ENCODE measurements at places on chromosomes 6 and 20.

DNA sequence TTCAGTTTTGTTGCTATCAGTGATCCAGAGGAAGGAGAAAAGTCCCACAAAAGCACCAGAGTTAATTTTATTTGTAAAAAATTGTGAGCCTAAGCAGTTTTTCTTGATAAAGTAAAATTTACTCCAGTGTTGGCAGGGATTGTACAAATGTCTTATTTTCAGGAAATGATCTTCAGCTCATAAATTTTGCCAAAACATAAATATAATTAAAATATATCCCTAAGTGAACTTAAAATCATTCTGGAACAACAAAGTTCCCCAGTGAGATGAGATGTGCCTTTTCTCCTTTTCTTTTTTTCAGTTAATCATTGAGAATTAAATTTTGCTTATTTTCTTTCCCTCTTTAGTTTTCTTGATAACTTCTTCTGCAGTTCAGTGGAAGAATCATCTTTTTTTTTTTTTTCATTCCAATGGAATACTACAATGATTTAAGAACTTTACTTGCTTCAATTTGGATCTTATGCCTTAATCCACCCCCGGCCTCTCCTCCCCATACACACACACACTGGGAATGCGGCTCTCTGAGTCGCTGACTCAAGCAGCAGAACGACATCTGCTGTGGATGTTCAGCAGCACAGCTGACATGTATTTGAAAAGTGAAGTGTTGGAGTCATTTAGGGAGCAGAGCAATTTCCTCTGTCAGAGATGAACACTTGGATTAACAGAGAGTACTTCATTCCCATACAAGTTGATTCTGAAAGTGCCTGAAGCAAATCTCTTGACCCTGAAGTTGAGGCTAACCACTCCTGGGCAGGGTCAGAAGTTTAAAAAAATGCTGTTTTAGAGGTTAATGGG is 27.7 kb upstream of the LAMA4 start:
- peak; percentile 95 for DNase-seq

DNA sequence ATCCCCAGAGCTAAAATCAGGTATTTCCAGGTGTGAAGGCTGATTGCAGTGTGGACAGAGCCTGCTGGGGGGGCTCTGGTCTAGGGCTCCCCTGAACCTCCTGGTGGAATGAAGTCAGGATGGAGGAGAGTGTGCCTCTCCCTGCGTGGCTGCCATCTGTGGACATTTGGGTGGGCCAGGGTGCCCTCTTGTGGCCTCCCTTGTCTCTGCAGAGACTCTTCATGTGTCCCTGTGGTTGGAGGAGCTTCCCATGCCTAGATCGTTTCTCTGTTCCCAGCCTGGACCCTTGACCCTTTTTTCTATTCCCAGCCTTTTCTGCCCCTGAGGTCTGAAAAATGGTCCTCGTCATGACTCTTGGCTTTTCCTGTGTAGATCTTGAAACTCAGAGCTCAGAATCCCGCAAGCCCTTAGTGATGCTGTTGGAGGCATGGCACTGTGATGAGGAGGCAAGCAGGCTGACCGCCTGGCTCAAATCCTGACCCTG is 9.9 kb upstream of the PSMF1 start:
- peak; percentile 26 for DNase-seq

GRCh38 chr20:33554914-33555420 is 65.1 kb downstream of the CBFA2T2 start:
- peak; percentile 90 for DNase-seq

GRCh38 chr6:38505826-38506225 is 133.9 kb downstream of the BTBD9 start:
- no peak for DNase-seq

DNA sequence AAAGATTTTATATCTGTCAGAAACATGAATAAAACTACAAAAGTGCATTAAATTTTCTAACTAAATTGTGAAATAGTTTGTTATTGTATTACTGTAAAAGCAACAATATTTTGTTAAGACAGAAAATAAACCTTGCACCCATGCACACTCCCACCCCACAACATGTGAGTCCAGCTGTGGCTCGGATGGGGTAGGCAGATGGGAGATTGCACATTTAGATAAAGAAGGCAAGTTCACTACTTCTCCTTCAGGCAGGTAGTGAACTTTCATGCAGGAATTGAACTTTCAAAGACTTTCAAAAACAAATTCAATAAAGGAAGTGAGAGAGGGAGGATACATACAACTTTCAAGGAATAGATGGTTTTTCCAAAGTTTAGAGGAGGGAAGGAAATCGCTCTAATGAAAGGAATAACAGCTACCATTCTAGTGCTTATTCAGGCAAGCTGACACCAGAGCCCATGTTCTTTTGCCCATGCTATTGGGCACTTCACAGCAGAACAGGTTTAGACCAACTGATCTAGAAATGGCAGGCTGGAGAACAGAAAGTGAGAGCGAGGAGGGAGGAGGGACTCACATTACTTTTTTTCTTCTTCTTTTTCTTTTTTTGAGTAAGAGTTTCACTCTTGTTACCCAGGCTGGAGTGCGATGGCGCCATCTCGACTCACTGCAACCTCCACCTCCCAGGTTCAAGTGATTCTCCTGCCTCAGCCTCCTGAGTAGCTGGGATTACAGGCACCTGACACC is 28.5 kb downstream of the SF3B5 start:
- DNase-seq, result no peak

- no peak for DNase-seq
Measured at GRCh38 chr6:158047127-158047518, 65.5 kb downstream of the SYNJ2 start.

- DNase-seq, result peak; percentile 70
Measured at GRCh38 chr6:148441454-148441911, 98.8 kb downstream of the SASH1 start.

GRCh38 chr6:12478921-12479320 is 188.8 kb downstream of the EDN1 start:
- DNase-seq, result no peak

DNA sequence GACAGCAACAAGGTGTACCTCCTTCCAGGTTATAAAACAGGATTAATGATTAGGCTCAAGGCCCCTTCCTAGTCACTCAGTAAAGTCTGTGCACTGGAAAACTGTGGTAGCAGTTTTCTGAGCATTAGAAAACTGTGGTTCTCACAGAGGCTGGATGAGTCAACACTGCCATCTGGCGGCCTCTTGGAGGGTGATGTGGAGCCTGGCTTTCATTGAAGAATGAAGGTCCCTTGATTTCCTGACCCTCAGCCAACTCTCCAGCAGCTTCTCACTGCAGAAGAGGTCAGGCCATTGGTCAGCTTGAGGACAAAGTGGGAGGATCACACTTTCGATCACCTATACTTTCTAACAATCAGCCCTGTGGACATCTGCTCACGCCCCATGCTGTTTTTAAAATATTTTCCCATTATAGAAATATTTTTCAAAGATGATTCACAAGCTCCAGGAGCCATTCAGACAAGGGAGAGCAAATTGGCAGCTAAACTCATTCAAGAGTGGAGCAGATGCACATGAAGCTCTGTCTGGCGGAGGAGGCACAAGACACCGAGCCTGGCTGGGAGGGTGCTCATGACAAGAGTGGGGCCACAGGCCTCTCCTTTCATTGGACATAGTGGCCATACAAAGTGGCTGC is 23.2 kb downstream of the PSMB1 start:
- DNase-seq, result peak; percentile 67

GRCh38 chr6:104409913-104410312 is 449.8 kb downstream of the HACE1 start:
- DNase-seq, result no peak

- DNase-seq, result no peak
Measured at GRCh38 chr6:158633127-158633526, 11.4 kb downstream of the DYNLT1 start.

DNA sequence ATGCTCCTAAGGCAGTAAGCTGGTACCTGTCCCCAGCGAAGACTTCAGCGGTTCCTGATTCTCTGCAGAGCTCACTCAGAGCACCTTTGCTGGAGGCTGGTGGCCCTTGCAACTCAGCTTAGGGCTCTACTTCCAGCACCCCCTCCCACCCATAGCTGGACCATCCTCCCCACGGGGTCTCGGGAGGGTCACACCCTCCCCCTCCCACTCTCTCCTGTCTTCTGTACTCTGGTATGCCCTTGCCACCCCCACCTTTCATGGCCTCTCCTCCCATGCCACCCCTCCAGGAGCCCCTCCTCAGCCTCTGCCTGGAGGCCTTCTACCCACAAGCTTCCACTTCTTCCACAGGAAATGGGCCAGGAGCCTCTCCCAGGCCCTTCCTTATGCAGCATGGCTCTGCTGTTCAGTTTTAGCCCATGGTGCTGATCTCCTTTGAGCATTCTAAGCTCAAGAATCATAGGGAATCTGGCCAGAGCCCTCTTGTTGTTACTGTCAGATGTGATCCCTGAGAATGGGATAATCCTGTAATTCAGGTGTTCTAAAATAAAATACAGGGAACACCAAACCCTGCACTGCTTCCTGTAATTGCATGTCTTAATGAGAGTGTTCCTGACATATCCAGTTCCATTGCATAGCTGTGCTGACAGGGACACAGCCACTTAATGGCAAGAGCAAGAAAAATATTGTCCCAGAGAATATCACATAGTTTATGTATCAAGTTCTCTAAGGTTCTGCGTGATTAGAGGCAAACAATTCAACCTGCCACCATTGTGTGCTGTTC is 142.1 kb downstream of the SYNDIG1 start:
- no peak for DNase-seq

- no peak for DNase-seq
Measured at GRCh38 chr6:12544821-12545565, 171.6 kb upstream of the PHACTR1 start.

- no peak for DNase-seq
Measured at GRCh38 chr20:2801286-2801728, 880 bp upstream of the CPXM1 start.

- DNase-seq, result peak; percentile 5
Measured at GRCh38 chr6:24004062-24004461, 122.0 kb upstream of the NRSN1 start.

DNA sequence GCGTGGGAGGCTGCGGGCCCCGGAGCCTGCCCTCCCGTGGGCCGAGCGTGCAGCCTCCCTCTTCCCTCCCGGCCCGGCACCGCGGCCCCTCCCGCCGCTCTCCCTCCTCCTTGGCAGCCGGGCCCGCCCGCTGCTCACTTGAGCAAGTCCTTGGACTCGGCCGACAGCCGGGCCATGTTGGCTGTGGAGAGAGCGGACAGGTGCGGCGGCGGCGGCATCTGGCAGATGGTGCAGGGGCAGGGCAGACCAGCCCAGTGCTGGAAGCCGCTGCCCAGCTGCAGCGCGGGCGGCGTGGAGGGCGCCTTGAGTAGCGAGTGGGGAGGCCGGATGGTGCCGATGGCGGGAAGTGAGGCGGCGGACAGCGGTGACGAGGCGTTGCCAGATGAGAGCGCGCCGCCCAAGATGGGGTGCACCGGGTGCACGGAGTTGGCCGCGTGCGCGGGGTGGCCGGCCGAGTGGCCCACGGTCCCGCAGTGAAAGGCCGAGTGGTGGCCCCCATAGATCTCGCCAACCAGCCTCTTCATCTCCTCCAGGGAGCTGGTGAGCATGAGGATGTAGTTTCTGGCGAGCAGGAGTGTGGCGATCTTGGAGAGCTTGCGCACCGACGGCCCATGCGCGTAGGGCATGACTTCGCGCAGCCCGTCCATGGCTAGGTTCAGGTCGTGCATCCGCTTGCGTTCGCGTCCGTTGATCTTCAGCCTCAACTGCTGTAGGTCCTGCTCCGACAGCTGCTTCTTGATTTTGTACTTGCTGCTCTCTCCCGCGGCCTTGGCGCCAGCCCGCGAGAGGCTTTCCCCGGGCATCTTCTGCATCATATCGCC is 766 bp downstream of the OLIG3 start:
- no peak for DNase-seq

- DNase-seq, result no peak
Measured at GRCh38 chr6:169945117-169945516, 193.7 kb downstream of the ERMARD start.

GRCh38 chr20:16664020-16664419 is 65.8 kb upstream of the SNRPB2 start:
- DNase-seq, result no peak

GRCh38 chr6:149150801-149151398 is 166.6 kb upstream of the TAB2 start:
- DNase-seq, result no peak

DNA sequence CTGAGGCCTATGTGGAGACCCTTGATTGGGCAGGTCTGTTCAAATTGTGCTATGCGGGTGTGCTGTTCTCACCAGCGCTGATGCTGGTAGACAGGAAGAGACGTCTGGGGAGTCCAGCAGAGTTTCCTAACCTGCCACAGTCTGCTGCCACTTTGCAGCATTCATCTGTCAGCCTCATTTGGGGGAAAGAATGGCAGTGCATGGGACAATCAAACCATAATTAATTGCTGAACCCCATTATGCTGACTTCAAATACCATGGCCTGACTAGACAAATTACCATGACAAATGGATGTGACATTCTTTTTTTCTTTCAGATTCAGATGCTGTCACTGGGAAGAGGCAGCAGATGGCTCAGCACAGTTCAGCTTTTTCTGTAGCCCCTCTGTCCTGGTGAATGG is 171.4 kb upstream of the SYNDIG1 start:
- DNase-seq, result no peak

- DNase-seq, result no peak
Measured at GRCh38 chr6:11153447-11153846, 41.9 kb upstream of the ERVFRD-1 start.

DNA sequence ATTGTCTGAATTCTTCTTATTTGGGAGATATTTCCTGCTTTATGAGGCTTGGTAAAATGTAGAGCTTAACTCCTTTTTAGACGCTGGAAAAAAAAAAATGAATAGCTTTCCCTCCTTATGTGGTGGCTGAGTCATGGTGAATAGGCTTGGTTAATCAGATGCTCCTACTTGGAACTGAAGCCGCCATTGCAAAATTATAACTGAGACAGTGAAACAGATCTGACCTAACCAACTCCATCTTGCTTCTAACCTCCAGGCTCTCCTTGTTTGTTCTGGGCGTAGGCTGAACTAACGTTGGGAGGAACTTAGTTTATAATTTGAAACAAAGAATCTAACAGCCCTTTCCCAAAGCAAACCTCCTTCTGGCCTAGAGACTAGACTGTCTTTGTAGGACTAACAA is 43.2 kb upstream of the PLCB4 start:
- DNase-seq, result peak; percentile 77

DNA sequence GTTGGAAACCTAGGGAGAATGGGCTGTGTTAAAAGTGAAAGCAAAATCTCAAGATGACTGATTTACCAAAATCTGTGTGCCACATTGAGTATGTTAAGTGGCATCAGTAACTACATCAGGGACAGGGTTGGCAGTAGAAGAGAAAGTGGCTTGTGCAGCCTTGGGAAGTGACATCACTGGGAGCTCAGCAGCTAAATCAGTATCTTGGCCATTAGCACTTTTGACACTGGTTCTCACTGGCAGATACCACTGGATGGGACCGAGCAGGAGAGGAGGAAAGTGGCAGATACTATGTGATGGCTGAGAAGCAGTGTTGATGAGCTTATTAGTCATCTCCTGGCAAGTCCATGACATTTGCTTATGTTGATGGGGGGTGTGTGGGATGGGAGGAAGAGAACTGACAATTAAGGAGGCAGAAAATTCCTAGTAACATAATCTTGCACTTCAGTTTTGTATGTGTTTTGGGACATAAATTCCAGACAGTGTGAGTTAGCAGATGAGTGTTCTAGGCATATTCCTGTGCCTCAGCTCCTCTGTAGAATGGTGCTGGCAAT is 322.2 kb downstream of the SOX4 start:
- DNase-seq, result peak; percentile 84

DNA sequence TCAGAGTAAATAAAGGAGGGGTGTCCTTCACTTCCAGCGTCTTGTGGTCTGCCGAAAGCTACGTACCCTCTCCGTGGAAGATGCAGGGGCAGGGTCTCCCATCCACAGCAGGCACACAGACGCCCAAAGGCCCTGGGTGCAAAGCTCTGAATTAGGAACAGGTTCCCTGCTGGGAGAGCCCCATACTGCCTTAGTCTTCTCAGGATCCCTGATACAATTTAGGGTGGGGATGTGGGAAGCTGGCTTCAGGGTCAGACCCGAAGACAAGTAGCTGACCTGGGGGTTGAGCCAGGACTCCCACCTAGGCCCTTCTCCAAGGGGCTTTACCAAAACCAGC is 74.1 kb downstream of the TTLL2 start:
- no peak for DNase-seq

Data from fibroblast of skin of abdomen (primary cell).